HuH-7.5 (cell line): ENCODE measurements at places on chromosomes 6 and 20.

DNA sequence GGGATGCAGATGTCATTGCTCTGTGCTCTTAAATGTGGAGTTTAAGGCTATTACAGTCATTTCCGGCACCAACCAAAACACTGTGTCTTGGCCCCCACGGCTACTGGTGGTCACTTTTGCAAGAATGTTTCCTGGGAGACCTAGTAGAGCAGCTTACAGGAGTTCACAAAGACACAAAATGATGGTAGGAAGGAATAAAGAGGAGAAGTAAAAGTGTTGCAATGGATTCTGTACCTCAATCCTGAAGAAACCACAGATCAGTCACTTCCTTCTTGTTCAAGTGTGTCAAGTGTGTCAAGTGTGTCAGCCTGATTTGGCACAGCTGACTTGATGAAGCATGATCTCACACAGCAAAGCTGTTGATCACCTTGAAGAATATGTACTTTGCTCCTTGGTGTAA is 344.0 kb downstream of the PLCB1 start:
- no peak for DNase-seq

- DNase-seq = no peak
Measured at GRCh38 chr6:1705183-1705582, 95.5 kb downstream of the FOXC1 start.

- no peak for DNase-seq
Measured at GRCh38 chr6:14705841-14706377, 540.0 kb upstream of the JARID2 start.

DNA sequence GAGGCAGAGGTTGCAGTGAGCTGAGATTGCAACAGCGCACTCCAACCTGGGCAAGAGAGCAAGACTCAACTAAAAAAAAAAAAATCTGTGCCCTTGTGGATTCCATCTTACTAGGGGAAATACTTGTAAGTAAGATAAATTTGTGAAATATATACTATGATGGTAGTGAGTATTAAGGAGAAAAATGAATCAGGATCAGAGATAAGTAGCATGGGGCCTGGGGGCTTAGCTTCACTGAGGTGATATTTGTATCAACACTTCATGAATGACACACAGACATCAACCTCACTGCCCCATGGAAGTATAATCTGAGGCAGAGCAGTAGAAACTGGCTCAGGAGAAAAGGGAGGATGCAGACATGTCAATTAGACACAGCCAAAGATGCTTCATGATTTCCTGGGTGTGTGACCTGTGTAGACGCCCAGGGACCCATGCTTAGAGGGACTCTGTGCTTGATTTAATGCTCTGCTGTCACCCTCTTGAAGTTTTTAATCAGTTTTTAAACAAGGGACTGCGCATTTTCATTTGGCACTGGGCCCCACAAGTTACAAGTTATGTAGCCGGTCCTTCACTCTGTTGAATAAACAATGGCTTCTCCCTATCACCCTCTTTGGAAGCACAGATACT is 41.9 kb downstream of the PCNA start:
- DNase-seq = no peak

DNA sequence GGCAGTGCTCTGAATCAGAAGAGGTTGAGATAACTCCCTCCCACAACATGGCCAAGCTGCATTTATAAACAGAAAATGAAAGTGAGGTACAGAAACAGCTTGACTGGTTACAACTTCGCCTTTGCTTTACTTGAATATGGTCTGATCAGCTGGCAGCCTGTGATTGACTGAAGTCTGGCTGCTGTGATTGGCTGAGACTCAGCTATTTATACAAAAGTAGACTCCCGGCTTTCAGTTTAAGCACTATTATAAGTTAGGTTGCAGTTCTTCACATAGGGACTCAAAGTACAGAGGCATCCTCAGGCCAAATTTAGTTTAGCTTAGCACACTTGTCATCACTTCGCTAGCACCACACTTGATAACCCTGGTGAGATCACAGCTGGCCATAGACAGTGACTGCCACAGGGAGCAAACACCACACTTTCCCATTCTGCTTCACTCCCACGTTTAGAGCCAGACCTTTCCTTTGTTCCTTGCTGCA is 362.6 kb downstream of the EPM2A start:
- no peak for DNase-seq

- no peak for DNase-seq
Measured at GRCh38 chr20:31617432-31618104, 12.5 kb downstream of the ID1 start.

DNA sequence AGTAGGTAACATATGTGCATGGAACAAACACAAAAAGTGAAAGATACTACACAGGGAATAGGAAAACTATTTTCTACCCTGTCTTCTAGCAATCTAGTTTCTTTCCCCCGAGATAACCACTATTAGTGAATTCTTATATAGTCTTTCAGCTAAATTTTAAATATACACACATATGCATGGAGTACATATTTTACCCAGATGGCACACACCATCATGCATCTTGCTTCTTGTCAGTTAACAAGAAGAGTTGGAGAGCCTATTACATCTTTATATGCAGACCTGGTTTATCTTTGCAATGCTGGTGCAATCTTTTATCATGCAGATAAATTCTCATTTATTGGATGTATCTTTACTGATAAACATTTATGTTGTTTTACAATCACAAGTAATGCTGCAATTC is 100.4 kb downstream of the OTOR start:
- no peak for DNase-seq

GRCh38 chr20:52103913-52104545 is 87.5 kb downstream of the ZFP64 start:
- DNase-seq = no peak

DNA sequence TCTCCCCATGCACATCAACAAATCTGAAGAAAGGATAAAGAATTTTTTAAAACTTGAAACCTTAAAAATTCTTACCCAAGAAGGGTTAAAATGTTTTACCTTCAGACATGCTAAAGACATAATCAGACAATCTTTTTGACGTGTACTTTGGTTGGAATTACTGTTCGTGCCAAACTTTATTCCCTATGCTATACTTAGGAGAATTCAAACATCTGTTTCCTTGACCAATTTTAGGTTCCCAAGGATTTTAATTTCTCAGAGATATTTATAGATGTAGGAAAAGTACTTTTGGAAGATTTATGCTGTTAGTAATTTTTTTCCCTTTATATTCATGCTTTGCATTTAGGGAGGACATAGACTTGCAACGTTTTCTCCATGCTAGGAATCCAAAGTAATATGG is 108.4 kb downstream of the AFG1L start:
- DNase-seq = no peak

GRCh38 chr6:10084111-10084986 is 330.5 kb downstream of the TFAP2A start:
- DNase-seq = no peak
